Pericardium fibroblast (primary cell): ENCODE measurements at places on chromosomes 4 and X. TPM values are rescaled to one million over a fixed set of nuclear protein-coding genes. Genes with fewer than 3 reads are reported as not detected.

AFF2 gene
- 0.34 and 0.35 TPM in 2 replicates for total RNA-seq

PCSK1N gene
- 0.70 and 3.7 TPM in 2 replicates for total RNA-seq

HSFX1 gene
- total RNA-seq = 0.12 and 0.60 TPM in 2 replicates

RASGEF1B gene
- 1.1 TPM in 1 of 2 replicates, not detected in the other for total RNA-seq

PUDP gene
- total RNA-seq = 8.3 and 9.4 TPM in 2 replicates

MAN2B2 gene
- total RNA-seq = 25.8 and 27.8 TPM in 2 replicates
